NCI-H1105 (cell line): ENCODE measurements at places on chromosomes 5 and 9.

- DNase-seq, result no peak
Observed at GRCh38 chr9:128482186-128482585, 22.3 kb upstream of the GLE1 start.

- DNase-seq, result no peak
Observed at GRCh38 chr5:74767579-74767913, 497 bp downstream of the NSA2 start.

DNA sequence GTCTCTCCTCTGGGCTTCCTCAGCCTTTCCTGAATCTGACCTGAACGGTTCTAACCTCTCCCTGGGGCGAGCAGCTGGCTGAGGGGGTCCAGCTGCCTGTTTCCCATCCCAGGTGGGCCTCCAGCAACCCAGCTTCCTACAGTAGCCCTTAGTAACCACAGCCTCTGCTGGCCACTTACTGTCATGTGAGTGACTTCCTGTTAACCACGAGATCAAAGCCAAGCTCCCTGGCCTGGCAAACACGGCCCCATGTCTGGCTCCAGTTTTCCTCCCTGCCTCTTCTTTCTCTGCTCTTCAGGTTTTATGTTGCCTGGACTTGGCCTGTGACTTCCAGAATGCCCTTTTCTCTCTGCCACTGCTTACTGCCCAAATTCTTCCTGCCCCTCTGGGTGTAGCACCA is 47.2 kb upstream of the DAB2IP start:
- no peak for DNase-seq

DNA sequence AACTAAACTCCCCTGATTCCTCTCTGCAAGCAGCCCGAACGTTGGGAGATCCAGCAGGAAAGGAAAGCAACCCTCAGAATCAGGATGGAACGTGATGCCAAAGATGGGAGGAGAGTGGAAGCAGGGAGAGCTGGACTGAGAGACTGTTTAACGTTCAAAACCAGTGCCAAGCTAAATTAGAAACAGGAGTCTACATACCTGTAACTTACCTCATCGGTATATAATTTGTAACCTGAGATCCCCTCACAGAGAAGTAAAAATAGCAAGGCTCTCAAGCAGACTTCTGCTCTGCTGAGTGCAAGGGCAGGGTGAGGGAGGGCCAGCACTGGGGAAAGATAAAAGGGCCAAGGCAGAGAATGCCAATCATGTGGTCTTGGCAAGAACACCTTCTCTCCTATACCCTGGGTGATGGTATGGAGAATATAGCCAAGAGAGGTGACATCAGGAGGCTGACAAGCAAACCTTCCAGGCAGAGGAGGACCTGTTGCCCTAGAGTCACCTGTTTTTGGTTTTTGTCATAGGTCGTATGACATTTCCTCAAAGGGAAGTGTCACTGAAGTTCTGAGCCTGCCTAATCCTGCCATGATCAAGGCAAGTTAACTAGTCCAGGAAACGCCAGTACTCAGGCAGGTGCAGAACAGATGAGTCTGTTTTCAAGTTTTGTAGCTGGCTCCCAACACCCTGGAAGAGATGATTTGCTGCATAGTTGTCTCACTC is 472.0 kb downstream of the NFIB start:
- peak; percentile 84 for DNase-seq

DNA sequence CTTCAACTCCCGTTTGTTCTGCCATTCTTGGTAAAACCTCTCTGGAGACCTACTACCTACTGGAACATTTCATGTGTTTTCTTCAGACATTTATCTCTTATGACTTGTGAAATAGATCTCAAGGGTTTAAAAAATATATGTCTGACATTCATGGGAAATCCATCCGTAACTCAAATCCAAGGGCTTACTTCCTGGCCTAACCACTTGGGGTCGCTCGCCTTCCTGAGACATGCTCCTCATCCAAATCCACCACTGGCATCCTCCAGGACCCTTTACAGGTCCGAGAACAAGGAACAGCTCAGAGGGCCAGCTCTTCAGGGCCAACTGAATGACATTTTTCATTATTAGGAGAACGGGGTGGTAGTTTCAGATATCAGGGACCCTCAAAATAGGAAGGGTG is 235.1 kb upstream of the TUT7 start:
- DNase-seq, result no peak
